ENCODE measurements at places on chromosomes 3 and 15.

DNA sequence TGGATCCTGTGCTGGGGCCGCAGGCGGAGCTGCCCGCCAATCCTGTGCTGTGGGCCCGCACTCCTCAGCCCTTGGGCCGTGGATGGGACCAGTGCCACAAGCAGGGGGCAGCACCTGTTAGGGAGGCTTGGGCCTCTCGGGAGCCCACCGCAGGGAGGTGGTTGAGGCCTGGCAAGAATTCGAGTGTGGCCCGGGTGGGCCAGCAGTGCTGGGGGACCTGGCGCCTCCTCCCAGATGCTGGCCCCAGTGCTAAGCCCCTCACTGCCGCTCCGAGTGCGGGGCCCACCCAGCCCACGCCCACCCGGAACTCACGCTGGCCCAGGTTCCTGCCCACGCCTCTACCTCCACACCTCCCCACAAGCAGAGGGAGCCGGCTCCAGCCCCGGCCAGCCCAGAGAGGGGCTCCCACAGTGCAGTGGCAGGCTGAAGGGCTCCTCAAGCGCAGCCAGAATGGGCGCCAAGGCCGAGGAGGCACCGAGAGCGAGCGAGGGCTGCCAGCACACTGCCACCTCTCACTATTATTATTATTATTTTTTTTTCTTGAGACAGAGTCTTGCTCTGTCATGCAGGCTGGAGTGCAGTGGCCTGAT lies 31.4 kb upstream of the TBL1XR1 start:
- DNase-seq = no peak

GRCh38 chr3:157333551-157333991 lies 103.1 kb upstream of the PTX3 start:
- no peak for DNase-seq

- DNase-seq = no peak
Measured at GRCh38 chr3:5006755-5007202, 27.5 kb downstream of the BHLHE40 start.

- no peak for DNase-seq
Measured at GRCh38 chr15:74858369-74858740, 14.8 kb downstream of the SCAMP2 start.

- DNase-seq = no peak
Measured at GRCh38 chr3:138399766-138400165, 34.6 kb upstream of the ESYT3 start.

- no peak for DNase-seq
Measured at GRCh38 chr3:49006408-49007067, 653 bp upstream of the WDR6 start.

- DNase-seq = no peak
Measured at GRCh38 chr3:42052132-42052483, 39.0 kb upstream of the TRAK1 start.

DNA sequence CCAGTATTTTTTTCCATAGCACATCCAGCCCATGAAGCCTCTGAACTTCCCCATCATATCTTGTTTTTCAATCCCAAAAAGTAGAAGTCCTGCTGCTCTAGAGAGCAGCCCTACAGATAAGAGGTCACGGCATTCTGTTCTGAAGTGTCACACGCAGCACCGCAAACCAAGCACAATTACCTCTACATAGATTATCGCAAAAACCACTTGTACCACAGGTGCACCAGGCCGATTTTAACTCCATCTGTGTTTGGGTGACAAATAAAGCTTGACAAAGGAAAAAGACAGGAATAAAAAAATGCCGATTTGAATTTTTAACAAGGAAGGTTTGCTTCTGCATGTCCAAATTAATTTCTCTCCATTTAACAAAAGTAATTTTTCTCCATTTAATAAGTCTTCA lies 113.7 kb downstream of the MYO5A start:
- no peak for DNase-seq

DNA sequence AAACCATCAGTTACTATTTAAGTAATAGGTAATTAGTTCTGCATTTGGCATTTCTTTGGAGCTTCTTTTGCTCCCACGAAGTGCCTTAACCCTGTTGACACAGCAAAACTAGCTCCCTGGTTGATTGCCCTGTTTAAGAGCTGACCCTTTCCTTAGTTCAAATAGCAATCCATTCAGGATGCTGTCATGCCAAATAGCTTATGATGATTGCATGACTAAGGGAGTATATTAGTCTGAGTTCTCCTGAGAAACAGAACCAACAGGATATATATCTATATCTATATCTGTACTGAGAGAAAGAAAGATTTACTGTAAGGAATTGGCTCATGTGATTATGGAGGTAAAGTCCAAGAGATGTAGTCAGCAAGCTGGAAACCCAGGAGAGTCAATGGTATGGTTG lies 50.3 kb upstream of the SPRED1 start:
- no peak for DNase-seq

DNA sequence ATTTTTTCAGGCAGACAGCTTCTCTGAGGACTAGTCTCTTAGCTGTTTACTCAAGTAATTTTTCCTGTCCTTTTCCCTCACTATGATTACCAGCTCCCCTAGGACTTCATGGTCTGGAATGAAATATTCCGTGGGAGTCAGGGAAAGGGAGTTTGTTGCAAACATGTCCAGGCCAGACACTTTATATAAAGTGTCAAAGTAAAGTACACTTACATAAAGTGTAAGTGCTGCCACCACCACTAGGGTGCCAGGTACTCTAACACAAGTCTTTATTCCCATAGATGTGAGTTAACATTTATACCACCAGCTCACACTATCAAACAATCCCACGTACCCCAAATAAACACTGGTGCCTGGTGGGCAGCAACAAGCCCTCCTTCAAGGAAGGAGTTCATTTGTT lies 179.8 kb downstream of the SNRPN start:
- no peak for DNase-seq

DNA sequence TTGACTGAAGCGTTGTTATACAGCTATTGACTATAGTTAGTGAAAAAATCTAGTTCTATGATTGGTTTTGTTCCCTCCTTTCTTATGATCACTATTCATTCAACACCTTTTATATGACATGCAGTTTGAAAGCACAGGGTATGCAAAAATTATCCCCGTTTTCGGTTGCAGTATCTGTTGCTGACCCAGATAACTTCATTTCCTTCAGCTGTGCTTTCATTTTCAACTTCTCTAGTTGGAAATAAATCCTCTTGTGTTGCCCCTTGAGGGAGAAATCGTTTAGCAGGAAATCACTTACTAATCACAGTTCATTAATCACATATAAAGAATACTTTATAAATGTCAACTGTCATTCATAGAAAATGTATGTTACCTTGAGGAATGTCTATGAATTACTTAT lies 55.1 kb downstream of the MBNL1 start:
- no peak for DNase-seq

DNA sequence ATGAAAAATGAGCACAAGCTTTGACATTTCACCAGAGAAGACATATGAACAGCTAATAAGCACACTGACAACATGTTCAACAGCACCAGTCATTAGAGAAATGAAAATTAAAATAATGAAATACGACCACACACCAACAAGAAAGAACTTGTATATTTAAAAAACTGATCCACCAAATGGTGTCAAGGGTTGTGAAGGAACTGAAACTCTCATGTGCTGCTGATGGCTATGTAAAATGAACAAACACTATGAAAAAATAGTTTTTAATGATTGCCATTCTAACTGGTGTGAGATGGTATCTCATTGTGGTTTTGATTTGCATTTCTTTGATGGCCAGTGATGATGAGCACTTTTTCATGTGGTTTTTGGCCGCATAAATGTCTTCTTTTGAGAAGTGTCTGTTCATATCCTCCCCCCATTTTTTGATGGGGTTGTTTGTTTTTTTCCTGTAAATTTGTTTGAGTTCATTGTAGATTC lies 193.8 kb downstream of the SCAPER start:
- no peak for DNase-seq

GRCh38 chr3:105518806-105519418 lies 152.2 kb downstream of the ALCAM start:
- no peak for DNase-seq

GRCh38 chr15:83723216-83723615 lies 69.3 kb downstream of the ADAMTSL3 start:
- no peak for DNase-seq

DNA sequence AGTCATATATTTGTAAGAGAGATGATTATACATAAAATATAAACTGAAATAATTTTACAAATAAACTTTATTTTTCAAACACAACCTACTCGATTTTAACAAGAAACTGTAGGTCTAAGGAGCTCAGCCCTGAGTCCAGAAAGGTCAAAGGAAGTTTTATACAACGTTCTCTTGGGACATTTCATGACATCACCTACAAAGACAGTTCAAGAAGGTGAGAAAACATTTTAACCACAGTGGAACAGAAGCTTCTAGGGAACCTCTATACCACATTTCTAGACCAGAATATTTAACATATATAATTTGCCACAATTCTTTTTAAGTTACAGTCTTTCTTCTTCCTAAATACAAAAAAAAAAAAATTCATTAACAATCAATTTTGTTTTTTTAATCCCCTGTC lies 40.1 kb downstream of the CBLB start:
- no peak for DNase-seq

- no peak for DNase-seq
Measured at GRCh38 chr3:128554465-128555097, 61.6 kb upstream of the GATA2 start.

GRCh38 chr15:39892418-39892817 lies 27.6 kb downstream of the GPR176 start:
- DNase-seq = no peak

GRCh38 chr15:36458411-36458810 lies 121.0 kb upstream of the CDIN1 start:
- no peak for DNase-seq

DNA sequence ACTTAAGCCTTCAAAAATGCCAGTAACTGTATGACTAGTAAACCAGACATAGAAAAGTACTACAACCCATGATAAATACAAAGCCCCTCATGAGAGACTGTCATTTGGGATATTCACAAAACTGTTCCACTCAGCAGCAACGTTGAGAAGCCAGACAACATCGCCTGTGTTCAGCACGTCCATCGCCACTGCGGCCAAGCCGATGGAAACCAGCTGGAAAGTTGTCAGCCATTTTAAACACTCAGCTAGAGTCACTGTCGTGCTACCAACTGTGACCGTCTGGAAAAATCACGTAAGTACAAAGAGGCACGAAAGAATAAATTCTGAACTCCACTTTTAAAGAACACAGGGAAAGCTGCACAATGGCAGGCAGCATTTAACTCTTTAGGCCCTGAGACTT lies 340.7 kb upstream of the WNT5A start:
- DNase-seq = no peak

DNA sequence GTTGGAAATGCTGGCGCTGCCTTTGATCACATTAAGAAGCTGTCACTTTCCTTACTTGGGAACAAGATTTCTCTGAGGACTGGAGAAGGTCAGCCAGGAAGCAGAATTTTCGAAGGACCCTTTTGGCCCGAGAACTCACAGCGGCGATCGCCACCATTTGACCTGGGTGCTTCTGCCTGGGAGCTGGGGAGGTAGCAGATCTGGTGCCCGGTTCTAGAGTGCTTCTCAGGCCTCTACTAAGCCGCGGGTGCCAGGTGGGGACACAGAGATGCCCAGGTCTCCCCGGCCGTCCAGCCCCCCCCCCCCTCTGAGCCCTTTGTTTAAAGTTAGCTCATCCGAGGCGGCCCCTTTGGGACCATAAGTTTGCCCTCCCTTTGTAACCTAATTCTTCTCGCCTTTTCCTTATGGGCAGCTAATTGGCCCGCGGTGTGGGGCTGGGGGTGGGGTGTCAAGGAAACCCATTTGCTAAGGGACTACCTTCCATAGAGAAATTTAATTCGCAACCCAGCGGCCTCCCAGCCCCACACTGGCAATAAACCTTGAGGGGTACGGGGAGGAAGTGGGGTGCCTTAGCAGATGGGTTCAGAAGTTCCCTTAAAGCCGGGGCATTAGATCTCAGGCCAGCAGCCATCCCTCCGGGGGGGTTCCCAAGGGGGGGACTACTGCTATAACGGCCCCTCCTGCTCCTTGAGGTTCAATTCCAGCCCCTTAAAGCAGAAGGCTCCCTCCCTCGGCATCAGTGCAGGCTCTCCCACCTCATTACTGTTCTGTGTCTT lies 1.9 kb downstream of the GATA2 start:
- DNase-seq = no peak

- no peak for DNase-seq
Measured at GRCh38 chr3:155334914-155335723, 41.6 kb upstream of the STRIT1 start.

- peak; percentile 36 for DNase-seq
Measured at GRCh38 chr15:60390871-60391501, 6.8 kb downstream of the ANXA2 start.

DNA sequence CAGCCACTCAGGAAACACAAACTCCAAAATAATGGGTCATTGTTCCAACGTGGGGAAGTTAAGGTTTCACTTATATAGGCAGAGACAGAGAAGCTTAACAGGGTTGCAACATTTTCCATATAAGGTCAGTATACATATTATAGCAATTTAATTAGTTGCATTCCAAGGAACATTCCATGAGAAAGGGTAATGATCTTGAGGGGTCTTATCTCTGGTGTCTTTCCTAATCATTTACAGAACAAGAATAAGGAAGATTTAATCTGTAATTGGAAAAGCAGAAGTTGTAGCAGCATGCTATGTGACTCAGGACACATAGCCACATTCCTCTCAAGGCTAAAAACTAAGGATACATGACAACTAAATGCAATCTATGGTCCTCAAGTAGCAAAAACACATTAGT lies 4.9 kb downstream of the MNS1 start:
- no peak for DNase-seq

- DNase-seq = no peak
Measured at GRCh38 chr3:24341668-24342067, 153.0 kb downstream of the THRB start.

GRCh38 chr3:49100046-49100615 lies 4.4 kb downstream of the QARS1 start:
- DNase-seq = no peak

GRCh38 chr15:41917767-41918430 lies 24.0 kb upstream of the SPTBN5 start:
- DNase-seq = no peak

All from GOT3 (cell line).